ENCODE measurements at places on chromosomes 11 and 22.

- DNase-seq, result peak; percentile 63
These were observed 39.4 kb downstream of the IRAG1 start for GRCh38 chr11:10653946-10654810.

GRCh38 chr11:64451856-64452255, 92.9 kb downstream of the RPS6KA4 start:
- DNase-seq, result no peak

DNA sequence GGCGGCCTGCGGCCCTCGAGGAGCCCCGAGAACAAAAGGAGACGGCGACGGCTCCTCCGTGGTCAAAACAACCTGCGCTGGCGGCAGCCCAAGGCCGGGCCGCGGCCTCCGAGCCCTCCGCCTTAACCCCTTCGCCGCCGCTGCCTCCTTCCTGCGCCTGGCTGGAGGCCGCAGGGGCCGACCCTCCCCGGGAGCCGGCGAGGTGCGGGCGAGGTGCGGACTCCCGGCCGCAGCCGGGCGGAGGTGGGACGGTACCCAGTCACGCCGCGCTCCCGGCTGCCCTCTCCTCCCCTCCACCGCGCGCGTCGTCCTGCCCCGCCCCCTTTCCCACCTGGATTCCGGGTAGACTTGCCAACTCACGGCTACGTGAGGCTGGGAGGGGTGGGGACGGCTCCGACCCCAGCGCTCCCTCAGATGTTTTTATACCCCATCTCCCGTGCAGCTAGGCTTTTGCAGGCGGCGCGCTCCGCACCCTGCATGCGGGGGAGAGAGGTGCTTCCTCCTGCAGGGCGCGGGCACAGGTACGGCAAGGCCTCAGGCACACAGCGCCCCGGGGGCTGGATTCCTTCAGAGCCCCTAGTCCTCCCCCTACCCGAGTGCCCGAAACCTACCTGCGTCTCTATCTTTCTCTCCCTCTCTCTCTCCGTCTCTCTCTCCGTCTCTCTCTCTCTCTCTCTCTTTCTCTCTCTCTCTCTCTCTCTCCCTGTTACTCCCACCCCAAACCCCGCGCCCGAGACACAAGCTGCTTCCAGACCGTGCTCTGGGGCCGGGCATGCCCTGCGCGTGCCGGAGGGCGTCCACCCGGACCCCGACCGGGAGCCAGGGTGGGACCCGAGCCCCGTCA, 2.0 kb downstream of the PDGFB start:
- DNase-seq, result no peak

DNA sequence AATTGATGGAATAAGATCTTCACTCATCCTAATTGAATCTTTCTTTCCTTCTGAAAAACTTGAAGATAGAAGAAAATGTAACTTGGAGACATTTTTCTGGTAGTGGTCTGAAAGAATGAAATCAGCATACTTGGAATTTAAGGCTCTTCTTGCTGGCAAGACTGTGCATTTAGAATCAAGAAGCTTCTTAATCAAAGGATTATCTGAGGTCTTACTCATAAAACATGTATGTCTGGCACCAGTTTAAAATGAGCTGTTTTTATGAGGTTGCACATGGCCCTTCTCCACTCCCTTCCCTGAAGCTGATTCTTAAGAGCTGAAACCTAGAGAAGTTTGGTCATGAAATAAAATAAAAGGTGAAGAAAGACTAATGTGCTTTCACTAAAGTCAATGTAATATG, 77.3 kb downstream of the ARHGEF12 start:
- peak; percentile 87 for DNase-seq

GRCh38 chr22:49193348-49193747, 634.3 kb downstream of the BRD1 start:
- no peak for DNase-seq

GRCh38 chr22:44741929-44742328, 10.4 kb upstream of the ARHGAP8 start:
- DNase-seq, result no peak

- DNase-seq, result peak; percentile 23
These were observed 14.1 kb downstream of the SYNGR1 start for GRCh38 chr22:39363751-39364515.

- peak; percentile 37 for DNase-seq
These were observed 726.9 kb upstream of the TENM4 start for GRCh38 chr11:80167766-80168165.

DNA sequence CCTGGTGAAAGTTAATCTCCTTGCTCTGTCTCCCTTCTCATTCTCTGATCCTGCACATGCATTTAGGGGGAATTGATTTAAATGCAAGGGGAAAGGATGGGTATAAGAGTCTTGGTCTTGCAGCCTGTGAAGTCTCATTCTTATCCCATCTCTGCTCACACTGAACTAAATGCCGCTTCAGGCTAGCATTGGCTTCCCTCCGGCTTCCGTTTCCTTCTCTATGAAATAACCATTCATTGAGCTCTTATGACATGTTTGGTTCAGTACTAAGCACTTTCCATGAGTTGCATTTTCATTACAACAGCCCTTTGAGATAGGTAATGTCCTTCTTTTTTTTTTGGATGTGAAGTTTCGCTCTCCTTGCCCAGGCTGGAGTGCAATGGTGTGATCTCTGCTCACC, 5.6 kb downstream of the ZBTB16 start:
- no peak for DNase-seq

DNA sequence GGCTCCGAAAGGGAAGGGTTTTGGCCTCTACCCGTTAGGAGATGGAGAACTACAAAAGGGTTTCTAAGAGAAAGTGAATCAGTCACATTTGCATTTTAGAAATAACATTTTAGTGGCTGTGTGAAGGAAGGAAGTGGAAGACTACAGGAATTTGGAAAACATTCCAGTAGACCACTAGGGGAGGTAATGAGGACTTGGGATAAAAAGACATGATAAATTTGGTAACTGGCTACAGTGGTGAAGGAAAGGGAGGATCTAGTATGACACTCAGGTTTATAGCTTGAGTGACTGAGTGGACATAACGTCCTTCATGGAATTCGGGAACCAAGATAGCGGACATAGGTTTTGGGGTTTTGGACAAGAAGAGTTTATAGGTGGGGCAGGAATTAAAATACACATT, 7.0 kb upstream of the RRM1 start:
- peak; percentile 45 for DNase-seq
